ENCODE measurements at places on chromosomes 11 and 22.

DNA sequence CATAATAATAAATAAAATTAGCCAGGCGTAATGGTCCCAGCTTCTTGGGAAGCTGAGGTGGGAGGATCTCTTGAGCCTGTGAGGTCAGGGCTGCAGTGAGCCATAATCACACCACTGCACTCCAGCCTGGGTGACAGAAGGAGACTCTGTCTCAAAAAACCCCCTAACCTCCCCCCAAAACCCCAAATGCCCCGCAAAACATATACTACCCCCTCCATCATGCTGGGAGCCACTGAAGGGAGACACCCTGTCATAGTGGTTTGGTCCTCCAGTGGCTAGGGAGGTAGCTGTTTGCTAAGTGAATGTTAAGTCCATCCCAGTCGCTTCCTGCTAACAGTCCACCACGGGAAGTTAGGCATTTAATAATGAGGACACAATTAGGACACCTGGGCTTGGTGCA, 125.0 kb downstream of the ABTB2 start:
- no peak for DNase-seq

DNA sequence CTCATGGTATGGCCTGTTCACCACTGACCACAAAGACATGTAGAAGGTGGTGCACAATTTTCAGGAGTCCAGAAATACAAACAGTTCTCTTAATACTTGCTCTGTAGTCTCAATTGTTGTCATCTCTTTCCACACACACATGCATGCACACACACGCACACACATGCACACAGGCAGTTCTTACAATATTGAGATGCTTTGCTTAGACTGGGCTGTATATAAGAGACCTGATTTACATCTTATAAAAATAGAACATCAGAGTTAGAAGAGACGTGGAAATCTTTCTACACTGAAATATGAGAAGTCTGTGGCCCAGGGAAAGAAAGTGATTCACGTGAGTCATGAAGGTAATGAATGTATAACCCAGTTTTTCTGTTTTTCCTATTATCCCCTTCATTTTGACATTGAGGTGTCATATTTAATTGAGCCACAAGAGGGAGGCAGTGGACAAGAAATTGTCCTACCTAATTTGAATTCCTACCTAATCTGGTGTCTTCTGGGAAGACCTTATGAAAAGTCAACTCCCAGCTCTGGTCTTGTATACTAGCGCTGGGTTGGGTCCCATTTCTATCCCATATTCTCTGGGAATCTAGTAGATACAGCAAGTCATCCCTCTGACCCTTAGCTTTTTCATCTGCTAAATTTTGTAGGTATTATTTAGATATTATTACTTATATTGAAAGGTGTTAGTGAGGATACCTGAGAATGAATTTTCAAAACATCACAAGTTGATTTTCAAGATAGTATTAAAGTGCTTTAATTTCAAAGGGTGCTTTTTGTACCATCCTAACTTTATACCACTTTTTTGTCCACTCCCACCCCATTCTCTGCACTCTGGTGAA, 14.9 kb upstream of the MS4A4A start:
- no peak for DNase-seq

- DNase-seq = no peak
Observed at GRCh38 chr11:134524896-134525845, 113.1 kb upstream of the B3GAT1 start.

DNA sequence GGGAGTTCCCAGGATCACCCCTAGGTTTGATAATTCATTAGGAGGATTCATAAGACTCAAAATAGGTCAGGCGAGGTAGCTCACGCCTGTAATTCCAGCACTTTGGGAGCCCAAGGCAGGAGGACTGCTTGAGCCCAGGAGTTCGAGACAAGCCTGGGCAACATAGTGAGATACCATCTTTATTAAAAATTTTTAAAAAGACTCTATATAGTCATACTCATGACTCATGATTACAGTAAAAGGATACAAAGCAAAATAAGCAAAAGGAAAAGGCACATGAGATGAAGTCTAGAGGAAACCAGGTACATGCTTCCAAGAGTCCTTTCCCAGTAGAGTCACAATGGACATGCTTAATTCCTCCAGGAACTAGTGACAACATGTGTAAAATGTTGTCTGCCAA, 13.9 kb upstream of the PTS start:
- DNase-seq = no peak

DNA sequence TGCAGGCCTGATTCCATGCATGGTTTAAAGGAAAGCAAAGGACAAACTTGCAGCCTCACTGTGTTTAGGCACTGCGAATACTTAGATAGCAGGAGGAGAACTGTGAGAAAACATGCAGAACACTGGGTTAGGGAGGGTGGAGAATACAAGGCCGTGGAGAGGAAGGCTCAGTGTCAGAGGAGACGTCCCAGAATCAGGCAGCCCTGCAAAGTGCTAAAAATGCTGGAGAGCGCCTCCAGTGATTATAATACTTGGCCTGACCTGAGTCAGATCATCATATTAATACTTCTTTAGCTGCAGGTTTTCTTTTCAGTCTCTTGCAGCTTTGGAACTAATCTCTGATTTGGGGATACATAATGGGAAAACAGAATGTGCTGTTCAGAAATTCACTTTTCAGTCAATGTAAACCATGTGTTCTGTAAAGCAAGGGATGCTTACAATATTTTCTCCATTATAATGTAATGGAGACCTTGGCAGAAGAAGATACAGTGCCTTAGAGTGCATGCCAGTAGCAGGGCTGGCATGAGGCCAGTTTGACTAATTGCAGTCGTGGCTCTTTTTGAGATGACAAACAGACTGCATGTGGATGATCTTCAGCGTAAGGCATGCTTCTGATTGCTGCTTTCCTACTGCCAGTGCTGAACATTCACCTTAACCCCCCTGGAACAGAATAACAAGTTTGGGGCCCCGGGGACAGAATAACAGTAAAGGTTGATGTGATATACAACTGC, 16.8 kb downstream of the EXT2 start:
- DNase-seq = no peak

DNA sequence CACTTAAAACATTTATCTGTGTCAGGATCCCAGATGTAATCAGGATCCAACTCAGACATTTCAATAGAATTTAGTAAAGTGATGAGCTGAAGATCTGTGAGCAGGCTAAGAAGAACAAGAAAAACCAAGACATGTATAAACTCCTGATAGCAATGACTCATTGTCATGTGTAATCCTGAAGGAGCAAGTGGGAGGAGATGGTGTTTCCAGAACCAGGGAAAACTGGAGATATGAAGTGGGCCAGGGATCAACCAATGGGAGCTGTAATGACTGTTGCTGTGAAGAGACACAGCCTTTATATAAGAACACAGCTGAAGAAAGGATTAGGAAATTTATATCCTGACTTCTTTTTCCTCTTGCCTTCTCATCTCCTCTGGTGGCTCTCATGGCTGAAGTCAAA, 682.5 kb upstream of the ARHGAP42 start:
- no peak for DNase-seq

GRCh38 chr22:50082961-50083461, 2.2 kb downstream of the MLC1 start:
- DNase-seq = no peak

DNA sequence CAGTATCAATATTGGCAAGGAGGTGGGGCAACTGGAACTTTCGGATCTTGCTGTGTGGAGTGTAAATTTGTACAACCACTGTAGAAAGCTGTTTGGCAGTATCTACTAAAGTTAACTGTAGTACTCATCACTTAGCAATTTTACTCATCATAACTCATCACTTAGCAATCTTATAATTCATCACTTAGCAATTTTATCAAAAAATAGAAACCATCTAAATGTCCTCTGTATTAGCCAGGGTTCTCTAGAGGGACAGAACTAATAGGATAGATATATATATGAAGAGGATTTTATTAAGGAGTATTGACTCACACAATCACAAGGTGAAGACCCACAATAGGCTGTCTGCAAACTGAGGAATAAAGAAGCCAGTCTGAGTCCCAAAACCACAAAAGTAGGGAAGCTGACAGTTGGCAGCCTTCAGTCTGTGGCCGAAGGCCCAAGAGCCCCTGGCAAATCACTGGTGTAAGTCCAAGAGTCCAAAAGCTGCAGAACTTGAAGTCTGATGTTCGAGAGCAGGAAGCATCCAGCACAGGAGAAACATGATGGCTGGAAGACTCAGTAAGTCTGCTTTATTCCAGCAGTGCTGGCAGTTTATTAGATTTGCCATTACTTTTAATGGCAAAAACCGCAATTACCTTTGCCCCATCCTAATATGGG, 92.9 kb upstream of the USP47 start:
- no peak for DNase-seq

GRCh38 chr22:24831687-24832086, 25.7 kb downstream of the SGSM1 start:
- no peak for DNase-seq

- no peak for DNase-seq
Observed at GRCh38 chr22:46081831-46082210, 68.5 kb upstream of the PPARA start.

All from stimulated activated CD8-positive, alpha-beta memory T cell treated with anti-CD3 and anti-CD28 coated beads, Interleukin-15, amount 100 ng/mL, for 1 hour (primary cell).